NCI-H1436 (cell line): ENCODE measurements at places on chromosomes 5 and 9.

DNA sequence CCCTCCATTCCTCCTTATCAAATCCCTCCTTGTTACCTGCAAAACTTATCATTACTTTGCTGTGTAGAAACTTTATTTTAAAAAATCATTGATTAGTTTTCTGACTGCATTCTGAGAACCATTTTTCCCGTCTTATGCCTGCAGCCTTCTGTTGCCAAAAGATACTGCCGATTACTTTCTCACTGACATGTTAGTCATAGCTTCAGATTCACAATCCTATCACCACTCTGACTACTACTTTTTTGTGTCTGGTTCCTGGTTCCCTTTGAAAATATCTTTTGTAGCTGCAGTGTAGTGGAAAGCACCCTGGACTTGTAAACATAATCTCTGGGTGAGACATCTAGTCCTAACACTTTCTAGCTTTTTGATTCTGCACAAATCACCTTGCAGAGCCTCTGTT, 71.7 kb downstream of the NR2F1 start:
- no peak for DNase-seq

GRCh38 chr5:74673011-74673790, 11.8 kb upstream of the HEXB start:
- DNase-seq = peak; percentile 37

DNA sequence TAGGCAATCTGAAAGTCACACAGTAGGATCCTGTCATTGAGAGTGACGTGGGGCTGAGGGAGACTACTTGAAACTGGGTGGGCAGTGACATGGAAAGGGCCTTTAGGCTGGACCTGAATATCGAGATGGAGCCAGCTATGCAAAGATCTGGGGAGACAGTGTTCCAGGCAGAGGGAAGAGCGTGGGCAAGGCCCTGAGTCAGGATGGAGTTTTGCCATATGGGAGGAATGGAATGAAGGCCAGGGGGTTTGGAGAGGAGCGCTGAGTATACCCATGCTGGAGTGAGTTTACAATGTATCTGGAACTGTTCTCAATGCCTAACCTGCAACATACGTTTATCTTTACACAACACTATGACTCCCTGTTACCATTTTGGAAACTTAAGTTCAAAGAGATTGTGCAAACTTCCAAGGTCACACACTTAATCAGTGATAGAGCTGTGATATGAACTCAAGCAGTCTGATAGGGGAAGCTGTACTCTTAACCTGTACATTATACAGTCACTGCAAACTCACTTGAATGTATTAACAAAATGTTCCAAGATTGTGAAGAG, 33.5 kb downstream of the INSYN2B start:
- DNase-seq = no peak

DNA sequence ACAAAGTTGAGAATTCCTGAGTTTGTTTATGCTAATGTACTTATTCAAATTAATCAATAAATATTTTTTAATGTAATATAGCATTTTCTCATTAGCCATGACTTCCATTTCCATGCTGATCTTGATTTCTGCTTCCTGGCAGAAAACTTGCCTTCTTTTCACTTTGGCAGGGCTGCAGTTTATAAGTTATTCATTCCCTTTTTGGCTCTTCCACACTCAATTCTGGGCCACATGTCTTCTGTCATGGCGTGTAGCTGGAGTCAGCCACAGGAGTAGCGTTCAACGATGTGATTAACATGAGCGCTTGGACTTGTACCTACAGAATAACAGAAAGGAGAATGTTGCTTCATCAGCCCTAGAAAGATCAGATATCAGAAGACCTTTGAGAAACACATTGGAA, 172.9 kb downstream of the CFAP90 start:
- DNase-seq = no peak

DNA sequence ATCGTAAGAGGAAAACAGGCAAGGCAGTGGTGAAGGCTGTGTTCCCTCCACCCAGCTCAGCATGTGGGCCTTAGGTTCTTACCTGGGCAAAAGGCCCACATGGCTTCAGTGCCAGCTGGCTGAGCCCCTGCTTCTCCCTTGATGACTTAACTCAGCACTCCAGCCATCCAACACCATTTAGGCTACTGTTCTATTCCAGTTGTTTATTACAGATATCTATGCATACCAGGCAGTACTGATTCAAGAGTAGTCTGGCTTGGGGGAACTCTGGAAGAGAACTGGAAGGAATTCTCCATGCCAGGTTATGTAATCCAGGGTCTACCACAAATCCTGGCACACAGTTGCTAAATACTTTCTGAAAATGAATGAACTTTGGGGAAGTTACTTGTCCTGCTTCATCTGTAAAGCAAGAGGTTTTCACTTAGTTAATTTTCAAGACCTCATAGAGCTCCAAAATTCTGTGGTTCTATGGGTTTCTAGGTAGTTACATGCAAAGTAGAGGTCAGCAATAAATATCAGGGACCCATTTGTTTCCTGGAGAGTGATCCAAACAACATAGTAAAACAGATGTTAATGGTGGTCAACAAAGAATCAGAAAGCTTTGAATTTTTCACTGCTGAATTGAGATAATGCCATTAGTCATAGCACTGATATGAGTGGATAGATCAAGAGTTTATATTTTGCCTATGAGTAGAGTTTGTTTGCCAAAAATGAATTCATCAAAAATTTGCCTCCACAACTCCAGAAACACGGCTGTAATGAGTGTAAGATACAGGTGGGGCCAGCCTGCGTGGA, 88.2 kb upstream of the OSMR start:
- no peak for DNase-seq

DNA sequence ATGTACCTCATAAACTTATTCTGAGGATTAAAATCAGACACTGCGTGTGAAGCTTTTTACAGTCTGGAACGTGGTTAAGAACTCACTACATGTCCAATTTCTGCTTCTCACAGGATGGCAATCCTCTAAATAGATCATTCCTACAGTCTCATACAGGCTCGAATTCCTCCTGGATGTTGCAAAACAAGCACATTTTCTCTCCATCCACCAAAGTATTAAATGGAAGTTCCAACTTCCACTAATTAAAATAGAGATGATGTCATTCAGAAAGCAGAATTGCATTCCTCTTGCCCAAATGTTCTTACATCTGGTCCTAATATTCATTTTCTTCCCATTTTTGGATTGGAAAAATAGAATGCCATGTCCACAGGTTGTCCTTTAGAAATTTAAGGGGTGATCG, 145.5 kb upstream of the PCA3 start:
- no peak for DNase-seq

- DNase-seq = peak; percentile 92
These were observed 58.1 kb downstream of the STARD4 start for GRCh38 chr5:111454198-111454622.

DNA sequence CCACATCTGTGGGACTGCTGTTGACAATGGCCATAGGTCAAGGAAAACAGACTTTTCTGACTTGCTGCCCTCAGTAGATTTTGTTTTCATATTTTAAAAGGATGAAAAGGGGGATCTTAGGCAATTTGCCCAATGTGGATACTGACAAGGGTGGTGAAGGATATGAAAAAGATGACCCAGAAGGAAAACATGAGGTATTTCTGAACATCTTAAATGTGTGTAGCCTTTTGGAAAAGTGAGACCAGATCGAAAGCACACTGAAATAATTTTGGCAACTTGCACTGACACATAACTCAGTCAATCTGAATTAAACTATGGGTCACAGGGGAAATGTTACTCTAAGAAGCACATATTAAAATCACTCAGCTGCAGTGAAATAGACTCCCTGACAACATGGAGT, 1793.0 kb upstream of the ACO1 start:
- peak; percentile 47 for DNase-seq

DNA sequence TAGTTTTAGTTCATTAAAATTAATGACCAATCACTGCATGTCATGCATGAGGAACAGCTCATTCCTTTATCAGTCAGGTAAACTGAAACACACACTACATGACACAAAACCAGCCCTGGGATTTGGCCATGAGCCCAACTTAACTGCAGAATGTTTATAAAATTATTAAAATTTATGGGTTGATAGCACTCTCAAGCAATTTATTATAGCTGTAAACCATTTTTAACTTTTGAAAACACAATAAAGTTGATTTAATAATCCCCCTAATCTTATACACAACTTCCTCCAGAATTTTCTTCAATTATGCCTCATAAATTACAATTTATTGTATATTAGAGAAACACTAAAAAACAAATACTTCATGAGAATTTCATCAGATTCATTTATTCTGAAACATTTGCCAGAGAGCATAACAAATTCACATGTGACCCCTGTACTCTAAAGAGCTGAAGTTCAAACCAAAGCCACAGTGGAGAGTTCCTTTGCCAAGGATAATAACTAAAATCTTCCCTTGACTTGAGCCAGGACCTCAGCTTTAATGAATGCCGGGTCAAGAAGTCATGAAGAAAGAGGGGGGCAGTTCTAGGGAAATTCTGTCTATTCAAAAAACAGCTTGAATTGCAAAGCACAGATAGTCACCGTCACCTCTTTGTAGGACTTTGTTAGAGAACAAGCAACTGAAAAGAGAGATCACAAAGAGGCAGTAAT, 763.7 kb upstream of the GRAMD2B start:
- DNase-seq = no peak

GRCh38 chr5:180873615-180874520, 12.8 kb upstream of the ZFP62 start:
- no peak for DNase-seq
